ENCODE measurements at places on chromosomes 1 and 21. TPM values are rescaled to one million over a fixed set of nuclear protein-coding genes. Genes with fewer than 3 reads are reported as not detected.

Gene MTX1
- polyA plus RNA-seq = 31.5 TPM

DNA sequence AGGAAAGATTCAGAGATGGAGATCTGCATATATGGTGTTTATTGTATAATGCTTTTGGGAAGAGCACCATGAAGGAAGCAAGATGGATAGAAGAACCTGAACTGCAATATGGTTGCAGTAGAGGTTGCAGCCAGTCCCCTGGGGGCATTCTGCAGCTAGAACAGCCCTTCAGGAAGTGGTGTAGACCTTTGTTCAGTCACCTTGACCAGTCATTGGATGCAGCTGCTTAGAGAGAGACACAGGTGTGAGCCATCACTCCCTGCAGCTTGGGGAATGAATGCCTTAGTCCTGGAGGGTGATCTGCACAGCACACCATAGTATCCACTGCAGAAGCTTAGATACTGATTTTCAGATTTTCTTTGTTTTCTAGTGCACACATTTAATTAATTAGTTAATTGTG, 42.3 kb downstream of the NEK7 start:
- no peaks in the 10 kb centered on the region for H3K27me3 ChIP-seq
- no peak overlapping the region for H3K27ac ChIP-seq
- no peaks in the 10 kb centered on the region for H3K4me1 ChIP-seq
- no peaks in the 10 kb centered on the region for H3K36me3 ChIP-seq
- H3K4me3 ChIP-seq = no peak overlapping the region

- no peak for DNase-seq
- H3K27ac ChIP-seq = peak overlapping the region; percentile 52
- H3K4me3 ChIP-seq = no peak overlapping the region
Measured at GRCh38 chr1:204088596-204088995, 15.7 kb downstream of the SOX13 start.

DNA sequence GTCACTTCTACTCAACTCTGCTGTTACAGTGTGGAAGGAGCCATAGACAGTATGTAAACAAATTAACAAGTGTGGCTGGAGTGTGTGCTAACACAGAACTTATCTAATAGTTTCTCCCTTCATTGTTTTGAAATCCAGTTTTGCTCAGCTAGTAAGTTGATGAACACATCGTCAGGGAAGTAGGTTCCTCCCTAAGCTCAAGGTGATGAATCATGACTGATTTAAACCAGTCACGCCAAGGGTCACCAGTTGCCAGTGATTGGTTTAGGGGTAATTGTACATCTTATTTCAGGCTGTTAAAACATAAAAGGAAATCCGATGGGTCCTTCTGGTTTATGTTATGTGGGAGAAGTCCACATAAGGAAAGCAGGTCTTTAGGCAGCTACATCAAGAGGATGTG, 97.0 kb upstream of the CHODL start:
- H3K36me3 ChIP-seq = no peaks in the 10 kb centered on the region
- no peaks in the 10 kb centered on the region for H3K27me3 ChIP-seq
- no peak overlapping the region for H3K27ac ChIP-seq
- no peak for DNase-seq
- no peak overlapping the region for H3K4me3 ChIP-seq

DNA sequence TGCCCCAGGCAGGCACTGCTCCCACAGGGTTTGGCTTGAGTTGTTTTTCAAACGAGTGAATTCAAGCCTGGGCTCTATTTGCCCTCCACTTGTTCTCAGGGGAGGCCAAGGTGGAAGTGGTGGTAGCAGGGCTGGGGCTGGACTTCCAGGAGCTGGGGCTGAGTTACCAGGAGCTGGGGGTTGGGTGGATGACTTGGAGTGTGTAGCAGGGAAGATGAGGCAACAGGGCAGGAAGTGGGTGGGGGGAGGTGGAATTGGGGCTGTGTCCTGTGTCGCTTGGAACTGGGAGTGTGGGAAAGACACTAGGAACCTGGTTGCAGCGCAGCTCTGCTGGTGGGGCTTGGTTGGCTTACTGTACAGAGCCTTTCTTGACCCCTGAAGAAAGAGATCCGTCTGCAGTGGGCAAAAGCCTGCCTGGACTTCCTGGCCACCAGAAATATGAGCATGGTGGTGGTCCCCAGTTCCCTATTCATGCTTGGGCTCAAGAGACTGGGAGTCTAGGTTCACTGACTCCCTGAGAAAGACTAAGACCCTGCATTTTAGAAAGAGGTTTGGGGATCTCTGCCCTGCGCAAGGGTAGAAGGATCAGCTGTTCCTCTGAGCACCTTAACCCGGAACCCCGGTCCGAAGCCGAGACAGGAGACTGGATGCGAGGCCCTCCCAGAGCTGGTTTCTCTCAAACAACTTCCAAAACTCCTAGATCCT, 3.1 kb downstream of the TFAP2E start:
- no peak for DNase-seq
- no peaks in the 10 kb centered on the region for H3K36me3 ChIP-seq
- no peak overlapping the region for H3K27ac ChIP-seq
- peaks cover 53% of the 10 kb centered on the region for H3K4me1 ChIP-seq
- H3K4me3 ChIP-seq = no peak overlapping the region

DNA sequence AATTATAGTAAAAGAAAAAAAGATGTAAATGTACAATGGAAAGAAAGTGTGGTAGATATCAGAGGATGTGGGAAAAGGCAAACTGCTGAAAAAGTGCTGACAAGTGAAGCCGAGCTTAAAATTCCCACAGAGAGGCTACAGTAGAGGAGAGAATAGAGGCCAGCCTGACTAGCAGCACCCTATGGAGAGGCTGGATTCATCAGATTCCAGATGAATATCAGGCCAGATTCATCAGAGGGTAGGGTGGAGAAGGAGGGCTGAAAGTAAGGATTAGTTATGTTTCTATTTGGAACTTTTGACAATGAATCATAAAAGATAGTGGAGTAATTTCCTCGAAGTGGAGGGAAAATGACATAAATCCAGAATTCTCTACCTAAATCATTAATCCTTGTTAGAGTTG, 60.4 kb upstream of the NEK7 start:
- no peak overlapping the region for H3K27ac ChIP-seq
- H3K27me3 ChIP-seq = no peaks in the 10 kb centered on the region
- no peaks in the 10 kb centered on the region for H3K36me3 ChIP-seq
- no peaks in the 10 kb centered on the region for H3K4me1 ChIP-seq
- no peak for DNase-seq
- H3K4me3 ChIP-seq = no peak overlapping the region

Gene PEA15
- polyA plus RNA-seq = 131 TPM

DNA sequence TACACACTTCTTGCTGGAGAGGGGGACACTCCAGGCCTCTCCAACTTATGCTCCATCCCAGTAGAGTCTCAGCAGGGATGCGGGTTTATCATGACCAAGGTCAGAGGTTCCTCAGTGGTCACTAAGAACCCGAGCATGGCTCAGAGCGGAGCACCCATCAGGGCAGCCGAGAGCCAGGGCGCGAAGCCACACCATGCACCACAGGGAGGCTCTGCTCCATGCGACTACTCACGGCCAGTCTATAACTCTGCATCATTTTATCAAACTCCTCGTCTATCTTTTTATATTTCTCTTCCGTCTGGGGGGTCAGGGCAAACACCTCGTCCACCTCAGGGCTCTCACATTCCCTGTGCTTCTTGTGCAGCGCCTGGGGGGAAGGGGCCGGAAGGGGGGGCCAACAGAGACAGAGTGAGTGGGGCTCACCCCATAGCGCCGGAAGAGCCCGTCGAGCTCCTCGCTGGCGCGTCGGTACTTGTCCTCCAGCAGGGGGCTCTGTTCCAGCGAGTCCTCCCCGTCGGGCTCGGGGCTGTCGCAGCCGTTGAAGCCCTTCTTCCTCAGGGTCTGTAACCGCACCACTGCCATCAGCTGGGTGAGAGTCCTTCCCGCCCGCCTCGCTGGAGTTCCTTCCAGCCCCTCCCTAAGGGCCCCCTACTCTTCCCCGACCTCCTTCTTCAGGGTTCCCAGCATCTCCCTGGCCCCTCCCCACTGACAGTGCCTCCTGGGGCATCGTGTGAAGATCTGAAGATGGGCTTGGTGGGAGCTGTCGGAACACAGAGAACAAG, 20.0 kb downstream of the MEF2D start:
- no peaks in the 10 kb centered on the region for H3K27me3 ChIP-seq
- no peak overlapping the region for H3K4me3 ChIP-seq
- peak; percentile 88 for DNase-seq
- H3K27ac ChIP-seq = no peak overlapping the region

- H3K27ac ChIP-seq = no peak overlapping the region
- H3K4me1 ChIP-seq = no peaks in the 10 kb centered on the region
- H3K4me3 ChIP-seq = peak overlapping the region; percentile 39
Measured at GRCh38 chr1:21651214-21652042, 17.7 kb downstream of the RAP1GAP start.

Gene PRDM16
- 14.6 TPM for polyA plus RNA-seq

Gene GNAT2
- polyA plus RNA-seq = not detected

Gene CD2
- 0.58 TPM for polyA plus RNA-seq

GRCh38 chr21:30615199-30615598, 1.0 kb upstream of the KRTAP20-1 start:
- H3K27ac ChIP-seq = no peak overlapping the region
- no peak for DNase-seq
- no peaks in the 10 kb centered on the region for H3K36me3 ChIP-seq

- DNase-seq = no peak
- no peak overlapping the region for H3K27ac ChIP-seq
- peaks cover 12% of the 10 kb centered on the region for H3K4me1 ChIP-seq
- no peak overlapping the region for H3K4me3 ChIP-seq
Measured at GRCh38 chr1:204380293-204380831, 20.6 kb upstream of the PLEKHA6 start.

- peak; percentile 61 for DNase-seq
- H3K27ac ChIP-seq = no peak overlapping the region
- no peaks in the 10 kb centered on the region for H3K27me3 ChIP-seq
- no peak overlapping the region for H3K4me3 ChIP-seq
Measured at GRCh38 chr21:46001821-46002681, 20.5 kb downstream of the COL6A1 start.

DNA sequence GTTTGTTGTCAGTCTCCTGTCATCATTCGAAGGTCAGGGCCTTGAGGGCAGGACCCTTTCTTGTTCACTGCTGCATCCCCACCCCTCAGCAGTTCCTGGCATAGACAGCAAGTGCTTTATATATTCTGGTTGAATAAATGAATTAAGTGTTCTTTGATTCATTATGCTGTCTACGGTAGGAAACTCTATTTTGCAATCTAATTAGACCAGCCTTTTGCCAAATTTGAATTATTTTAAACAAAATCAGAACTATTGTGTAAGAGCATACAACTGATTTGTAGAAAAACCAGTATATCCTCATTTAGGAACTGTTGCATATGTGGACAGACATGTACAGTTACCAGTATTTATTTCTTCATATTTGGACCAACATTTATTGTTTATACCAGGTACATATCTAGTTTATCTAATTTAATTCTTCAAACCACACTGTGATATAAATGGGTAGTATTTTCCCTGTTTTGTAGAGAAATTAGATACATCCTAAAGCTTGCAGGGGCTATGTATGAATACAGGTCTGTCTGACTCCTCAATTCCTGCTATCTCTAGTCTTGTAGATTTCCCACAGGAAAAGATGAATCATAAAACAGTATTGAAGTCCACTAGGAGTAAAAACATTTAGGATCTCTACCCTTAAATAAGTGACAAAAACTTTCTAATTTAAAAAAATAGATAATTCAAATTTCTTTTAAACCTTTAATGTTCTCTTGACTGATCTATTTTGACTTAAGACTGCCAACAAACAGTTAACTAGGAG, 10.4 kb downstream of the MGST3 start:
- H3K4me1 ChIP-seq = peaks cover 60% of the 10 kb centered on the region
- H3K27ac ChIP-seq = no peak overlapping the region
- DNase-seq = peak; percentile 55
- peaks cover 11% of the 10 kb centered on the region for H3K36me3 ChIP-seq

Gene AGO1
- polyA plus RNA-seq = 22.7 TPM

GRCh38 chr1:217274416-217274815, 356.5 kb downstream of the GPATCH2 start:
- no peak overlapping the region for H3K4me3 ChIP-seq
- no peak for DNase-seq
- H3K27me3 ChIP-seq = no peaks in the 10 kb centered on the region
- no peak overlapping the region for H3K27ac ChIP-seq
- no peaks in the 10 kb centered on the region for H3K4me1 ChIP-seq

GRCh38 chr1:228752675-228753265, 17.5 kb downstream of the RHOU start:
- no peak overlapping the region for H3K27ac ChIP-seq
- DNase-seq = no peak
- H3K4me1 ChIP-seq = peaks cover 7% of the 10 kb centered on the region
- peaks cover 28% of the 10 kb centered on the region for H3K27me3 ChIP-seq
- H3K4me3 ChIP-seq = no peak overlapping the region

Gene BMP8A
- polyA plus RNA-seq = 0.56 TPM

Gene GJC2
- 2.3 TPM for polyA plus RNA-seq

DNA sequence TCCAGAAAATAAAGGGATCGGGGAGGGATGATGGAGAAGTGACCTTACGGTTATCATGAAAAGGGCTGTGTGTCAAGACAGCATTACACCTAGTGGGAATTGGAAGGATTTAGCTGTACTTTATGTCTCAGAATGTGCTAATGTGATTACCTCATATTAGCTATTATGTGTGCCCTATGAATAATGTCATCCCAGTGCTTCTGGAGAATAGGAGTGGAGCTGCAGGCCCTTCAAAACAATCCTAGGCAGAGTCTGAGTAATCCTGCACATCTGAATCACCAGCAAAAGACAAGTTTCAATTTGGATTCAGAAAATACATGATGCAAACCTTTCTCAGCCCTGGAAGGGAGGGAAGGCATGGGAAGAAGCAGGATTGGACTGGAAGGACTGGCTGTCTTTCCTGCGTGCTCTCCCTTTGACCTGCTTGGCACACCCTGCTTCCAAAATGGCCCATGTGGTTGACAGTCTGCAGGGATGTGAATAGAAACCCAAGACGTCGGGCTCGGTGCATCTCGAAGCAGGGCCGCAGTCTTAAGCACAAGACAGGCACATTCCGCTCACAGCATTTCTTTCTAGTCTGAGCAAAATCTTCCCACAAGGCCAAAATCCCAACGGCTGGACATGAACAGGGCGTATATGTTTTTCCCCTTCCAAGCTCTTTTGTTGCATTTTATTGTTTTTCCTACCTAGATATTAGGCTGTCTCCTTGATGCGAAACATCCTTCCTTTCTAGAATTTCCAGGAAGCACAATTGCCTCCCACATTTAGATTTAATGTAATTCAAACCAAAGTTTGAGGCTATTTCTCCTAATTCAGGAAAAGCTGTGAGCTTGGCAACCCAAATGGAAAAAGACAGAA, 54.3 kb upstream of the TARBP1 start:
- H3K4me1 ChIP-seq = peaks cover 80% of the 10 kb centered on the region
- DNase-seq = no peak
- H3K27ac ChIP-seq = peak overlapping the region; percentile 84
- H3K27me3 ChIP-seq = no peaks in the 10 kb centered on the region
- H3K4me3 ChIP-seq = no peak overlapping the region

Gene AMY1B
- 0.49 TPM for polyA plus RNA-seq

Gene UBL4B
- polyA plus RNA-seq = not detected

GRCh38 chr1:44220001-44220751, 6.9 kb downstream of the DMAP1 start:
- no peaks in the 10 kb centered on the region for H3K36me3 ChIP-seq
- no peak for DNase-seq
- H3K27ac ChIP-seq = no peak overlapping the region
- H3K4me1 ChIP-seq = peaks cover 5% of the 10 kb centered on the region
- H3K27me3 ChIP-seq = no peaks in the 10 kb centered on the region

Gene C8B
- polyA plus RNA-seq = 0.09 TPM

Gene CLCA4
- polyA plus RNA-seq = 0.36 TPM
